ENCODE measurements at places on chromosomes 1 and 21.

DNA sequence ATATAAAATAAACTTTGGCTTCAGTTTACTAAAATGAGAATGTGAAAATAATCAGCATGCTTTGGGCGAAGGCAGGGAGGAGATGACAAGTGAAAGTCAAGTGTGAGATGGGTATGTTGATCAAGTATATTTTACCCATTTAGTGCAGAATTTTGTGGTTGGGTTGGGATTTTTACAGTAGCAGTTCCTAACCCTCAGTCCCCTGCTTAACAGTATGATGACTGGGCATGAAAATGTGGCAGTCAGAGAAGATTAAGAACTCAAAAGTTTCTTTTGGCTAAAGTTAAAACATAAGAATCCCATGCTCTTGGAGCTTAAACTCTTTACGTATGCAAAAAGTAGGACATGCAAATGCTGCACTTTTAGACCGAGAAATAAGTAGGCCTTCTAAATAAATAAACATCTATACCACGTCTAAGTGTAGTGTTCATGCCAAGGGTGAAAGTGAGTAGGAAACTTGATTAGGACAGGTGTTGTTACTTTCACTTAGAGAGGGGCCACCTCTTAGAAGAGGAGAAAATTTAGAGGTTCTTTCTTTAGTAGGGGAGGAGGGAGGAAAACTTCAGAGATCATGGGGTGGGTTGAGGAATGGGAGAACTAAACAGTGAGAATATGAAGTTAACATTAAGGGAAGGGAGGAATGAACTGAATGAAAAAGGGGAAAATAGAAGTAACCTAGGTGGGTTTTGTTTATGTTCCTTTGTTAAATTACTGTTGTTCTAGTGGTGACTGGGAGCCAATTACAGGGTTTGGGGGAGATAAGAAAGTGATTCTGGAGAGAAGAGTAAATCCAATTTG, 127.8 kb downstream of the OSBPL9 start:
- DNase-seq, result no peak

DNA sequence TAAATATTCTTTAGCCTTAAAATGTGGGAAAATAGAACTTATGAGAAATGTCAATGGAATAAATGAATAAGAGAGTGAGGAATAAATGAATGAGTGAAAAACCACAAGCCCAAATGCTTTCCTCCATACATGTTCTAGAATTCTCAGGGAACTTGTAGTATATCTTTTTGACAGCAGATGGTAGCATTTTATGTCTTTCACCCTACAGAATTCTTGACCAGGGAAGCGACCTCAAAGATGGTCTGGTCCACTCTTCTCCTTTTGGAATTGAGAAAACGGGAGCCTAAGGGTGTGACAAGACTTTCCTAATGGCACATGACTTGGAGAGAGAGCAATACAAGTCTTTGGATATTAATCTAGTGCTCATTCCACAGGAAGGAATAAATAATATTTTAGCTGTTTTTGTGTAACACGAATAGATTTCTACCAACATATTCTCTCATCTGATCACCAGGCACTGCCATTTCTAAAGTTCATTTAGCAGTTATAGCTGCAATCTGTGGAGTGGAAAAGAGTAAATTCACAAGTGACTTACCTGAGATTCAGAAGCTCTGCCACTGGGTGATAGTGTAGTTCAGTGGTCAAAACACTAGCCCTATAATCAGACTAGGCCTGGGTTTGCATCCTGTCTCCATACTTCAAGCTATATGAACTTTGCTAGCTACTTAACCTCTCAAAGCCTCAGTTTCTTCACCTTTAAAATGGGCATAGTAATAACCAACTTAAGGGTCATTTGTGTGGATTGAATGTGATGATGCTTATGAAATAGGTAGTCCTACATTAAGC, 15.0 kb upstream of the F5 start:
- peak; percentile 51 for DNase-seq

DNA sequence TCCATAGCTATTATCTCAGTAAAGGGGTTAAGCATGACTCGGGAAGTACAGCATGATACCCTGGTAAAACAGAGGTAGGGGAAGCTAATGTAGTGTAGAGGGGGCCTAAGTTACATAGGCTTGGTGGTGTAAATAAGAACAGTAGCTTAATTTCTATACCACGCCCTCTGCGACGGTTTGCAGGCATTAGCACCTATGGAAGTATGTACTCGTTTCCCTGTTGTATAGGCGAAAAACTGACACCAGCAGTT, 470 bp upstream of the NAXE start:
- no peak for DNase-seq

DNA sequence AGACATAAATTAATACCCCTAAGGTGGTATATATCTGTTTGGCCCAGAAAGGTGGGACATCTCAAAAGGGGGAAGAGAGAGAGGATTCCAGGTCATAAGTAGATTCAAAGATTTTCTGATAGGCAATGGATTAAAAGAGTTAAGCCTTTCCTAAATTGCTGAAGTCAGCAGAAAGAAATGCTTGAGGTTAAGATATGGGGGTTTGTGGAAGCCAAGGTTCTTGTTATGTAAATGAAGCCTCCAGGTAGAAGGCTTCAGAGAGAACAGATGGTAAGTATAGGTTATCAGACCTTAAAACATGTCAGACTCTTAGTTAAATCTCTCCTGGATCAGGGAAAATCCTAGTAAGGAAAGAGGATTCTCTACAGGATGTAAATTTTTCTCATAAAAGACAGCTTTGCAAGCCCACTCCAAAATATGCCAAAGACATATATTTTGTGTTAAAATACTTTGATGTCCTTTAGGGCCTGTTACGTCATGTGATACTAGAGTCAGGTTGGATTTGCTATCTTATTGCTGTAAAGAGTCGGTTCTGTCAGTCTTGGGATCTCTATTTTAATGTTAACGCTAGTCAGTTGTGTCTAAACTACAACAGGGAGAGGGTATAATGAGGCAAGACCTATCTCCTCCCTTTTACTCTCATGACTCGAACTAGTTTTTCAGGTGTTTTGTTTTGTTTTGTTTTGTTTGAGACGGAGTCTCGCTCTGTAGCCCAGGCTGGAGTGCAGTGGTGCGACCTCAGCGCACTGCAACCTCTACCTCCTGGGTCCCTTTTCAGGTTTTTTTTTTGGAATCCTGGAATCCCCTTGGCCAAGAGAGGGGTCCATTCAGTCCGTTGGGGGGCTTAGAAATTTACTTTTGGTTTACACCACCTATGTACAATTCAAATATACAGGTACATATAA, 30.6 kb downstream of the RGS2 start:
- no peak for DNase-seq

- no peak for DNase-seq
These were observed 107.5 kb upstream of the JUN start for GRCh38 chr1:58891347-58891746.

GRCh38 chr1:169094897-169095569, 11.5 kb upstream of the ATP1B1 start:
- DNase-seq, result no peak

- no peak for DNase-seq
These were observed 3.9 kb downstream of the KPRP start for GRCh38 chr1:152761609-152762213.

DNA sequence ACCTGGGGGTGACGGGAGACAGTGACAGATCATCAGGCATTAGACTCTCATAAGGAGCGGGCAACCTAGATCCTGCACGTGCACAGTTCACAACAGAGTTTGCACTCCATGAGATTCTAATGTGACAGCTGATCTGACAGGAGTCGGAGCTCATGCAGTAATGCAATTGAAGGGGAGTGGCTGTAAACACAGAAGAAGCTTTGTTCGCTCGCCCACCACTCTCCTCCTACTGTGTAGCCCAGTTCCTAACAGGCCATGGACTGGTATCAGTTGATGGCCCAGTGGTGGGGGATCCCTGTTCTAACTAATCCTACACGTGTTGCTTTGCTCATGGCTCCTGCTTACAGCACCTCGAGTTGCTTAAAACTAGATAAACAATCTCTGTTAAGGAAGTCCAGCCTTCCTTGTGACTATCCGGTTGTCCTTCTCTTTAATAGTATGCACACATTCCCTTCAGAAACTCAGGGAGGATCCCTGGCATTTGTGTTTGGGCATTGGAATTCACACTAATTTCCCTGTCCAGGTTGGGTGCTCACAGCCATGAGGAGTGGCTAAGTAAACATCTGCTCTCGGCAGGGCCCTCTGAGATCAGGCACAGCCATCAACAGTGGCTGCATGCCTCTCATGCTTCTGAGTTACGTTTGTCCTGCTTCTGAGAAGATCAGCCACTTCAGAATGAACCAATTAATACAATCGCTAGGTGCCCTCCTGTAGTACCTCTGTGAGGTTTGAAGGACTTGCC, 21.1 kb upstream of the F3 start:
- DNase-seq, result no peak

DNA sequence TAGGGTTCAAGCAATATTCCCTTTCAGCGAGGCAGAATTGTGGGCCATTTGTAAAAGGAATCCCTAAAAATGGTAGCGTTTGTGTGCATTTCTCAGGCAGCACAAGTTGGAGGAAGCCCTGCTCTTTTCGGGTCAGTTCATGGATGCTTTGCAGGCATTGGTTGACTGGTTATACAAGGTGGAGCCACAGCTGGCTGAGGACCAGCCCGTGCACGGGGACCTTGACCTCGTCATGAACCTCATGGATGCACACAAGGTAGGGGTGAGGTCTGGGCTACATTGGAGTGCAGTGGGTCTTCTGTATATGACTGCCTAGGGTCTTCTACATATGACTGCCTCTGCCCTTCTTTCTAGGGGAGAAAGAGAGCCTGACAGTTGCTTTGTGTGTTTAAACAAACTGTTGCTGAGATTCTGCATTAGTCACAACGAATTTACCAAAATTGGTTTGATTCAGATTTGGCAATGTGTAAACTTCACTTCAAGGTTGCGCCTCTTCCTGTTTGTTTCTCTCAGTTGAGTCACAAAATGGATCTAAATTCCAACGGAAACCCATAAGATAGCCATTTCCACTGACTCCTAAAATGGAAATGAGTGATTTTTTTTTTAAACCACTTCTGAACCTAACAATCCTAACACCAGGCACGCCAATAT, 40.4 kb upstream of the BMP8A start:
- no peak for DNase-seq

GRCh38 chr1:211641044-211641800, 34.2 kb downstream of the NEK2 start:
- no peak for DNase-seq

- no peak for DNase-seq
These were observed 6.1 kb downstream of the WNT2B start for GRCh38 chr1:112514901-112515300.

DNA sequence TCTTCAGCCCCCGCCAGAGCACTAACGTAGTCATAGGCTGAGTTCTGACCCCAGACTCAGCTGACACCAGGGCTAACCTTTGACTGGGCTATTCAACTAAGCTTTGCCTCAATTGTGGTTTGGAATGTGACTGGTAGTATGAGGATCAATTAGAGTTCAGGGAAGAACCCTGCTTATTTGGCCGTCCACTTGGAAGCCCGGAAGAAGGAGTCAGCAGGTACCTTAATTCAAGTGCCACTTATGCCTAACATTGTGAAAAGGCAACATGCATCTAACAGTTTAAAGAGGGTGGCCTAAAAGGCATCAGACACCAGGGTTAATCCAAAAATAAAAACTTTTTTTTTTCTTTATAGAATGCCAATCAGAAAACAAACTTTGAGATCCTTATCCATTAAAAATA, 92.3 kb downstream of the BEND5 start:
- no peak for DNase-seq

DNA sequence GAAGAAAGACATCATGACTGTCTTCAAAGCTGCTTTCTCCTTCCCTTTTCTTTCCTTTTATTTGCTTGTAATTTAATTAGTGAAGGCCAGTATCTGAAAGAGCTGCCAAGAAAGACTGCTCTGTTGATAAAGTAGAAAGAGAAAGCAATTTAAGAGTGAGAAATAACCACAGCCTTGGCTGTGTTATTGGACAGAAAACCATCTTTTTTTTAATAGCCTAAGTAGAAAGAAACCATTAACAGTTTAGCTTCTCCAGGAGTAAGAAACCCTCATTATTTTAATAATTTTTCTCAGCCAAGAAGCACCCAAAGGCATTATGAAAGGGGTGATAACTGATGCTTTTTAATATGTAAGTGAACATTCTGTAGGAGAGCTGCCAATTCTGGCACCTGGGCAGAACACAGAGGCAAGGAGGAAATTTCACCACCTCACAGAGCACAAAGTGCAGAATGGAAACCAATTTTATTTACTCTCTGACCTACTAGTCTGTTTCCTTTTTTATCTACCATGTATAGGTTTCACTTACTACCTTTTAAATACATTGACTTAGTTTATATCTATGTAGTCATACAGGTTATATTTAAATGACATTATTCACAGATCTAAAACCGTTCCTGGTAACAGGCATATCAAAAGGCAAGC, 703.2 kb downstream of the MRPL39 start:
- no peak for DNase-seq

GRCh38 chr1:200873671-200874397, 1.1 kb downstream of the GPR25 start:
- peak; percentile 70 for DNase-seq

DNA sequence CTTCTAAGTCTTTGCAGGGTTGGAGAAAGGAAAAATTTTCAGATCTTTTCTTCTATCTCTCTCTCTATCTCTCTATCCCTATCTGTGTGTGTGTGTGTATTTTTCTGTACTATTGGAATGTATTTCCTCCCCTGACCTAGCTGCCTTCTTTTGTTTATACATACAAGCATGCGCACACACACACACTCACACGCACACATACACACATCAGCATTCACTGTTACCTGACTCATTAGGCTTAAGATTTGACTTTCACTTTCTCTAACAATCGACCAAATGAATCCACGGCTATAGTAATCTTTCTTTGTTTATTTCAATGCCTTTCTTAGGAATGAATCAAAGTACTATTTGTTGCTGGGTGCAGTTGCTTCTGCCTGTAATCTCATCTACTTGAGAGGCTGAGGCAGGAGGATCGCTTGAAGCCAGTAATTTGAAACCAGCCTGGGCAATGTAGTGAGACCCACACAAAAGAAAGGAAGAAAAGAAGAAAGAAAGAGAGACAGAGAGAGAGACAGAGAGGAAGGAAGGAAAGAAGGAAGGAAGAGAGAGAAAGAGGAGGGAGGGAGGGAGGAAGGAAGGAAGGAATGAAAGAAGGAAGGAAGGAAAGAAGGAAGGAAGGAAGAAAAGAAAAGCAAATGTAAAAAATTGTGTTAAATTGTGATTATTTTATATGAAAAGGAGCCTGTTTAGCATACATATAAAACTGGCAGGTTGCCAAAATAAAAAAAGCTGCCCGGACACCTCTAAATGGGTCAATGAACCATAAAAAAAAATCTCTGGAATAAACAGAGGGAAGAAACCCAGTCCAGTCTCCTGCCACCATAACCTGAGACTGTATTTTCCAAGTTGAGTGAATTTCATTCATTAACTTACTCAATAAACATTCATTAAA, 206.8 kb downstream of the ZNF326 start:
- no peak for DNase-seq

GRCh38 chr1:236907205-236907604, 97.0 kb downstream of the MT1HL1 start:
- no peak for DNase-seq

- DNase-seq, result no peak
These were observed 94.1 kb downstream of the ERG start for GRCh38 chr21:38404177-38404576.

GRCh38 chr1:71521655-71522264, 440.9 kb upstream of the ZRANB2 start:
- DNase-seq, result peak; percentile 61

All from eye (tissue), 1 donor.